ENCODE measurements at places on chromosomes 6 and 20.

DNA sequence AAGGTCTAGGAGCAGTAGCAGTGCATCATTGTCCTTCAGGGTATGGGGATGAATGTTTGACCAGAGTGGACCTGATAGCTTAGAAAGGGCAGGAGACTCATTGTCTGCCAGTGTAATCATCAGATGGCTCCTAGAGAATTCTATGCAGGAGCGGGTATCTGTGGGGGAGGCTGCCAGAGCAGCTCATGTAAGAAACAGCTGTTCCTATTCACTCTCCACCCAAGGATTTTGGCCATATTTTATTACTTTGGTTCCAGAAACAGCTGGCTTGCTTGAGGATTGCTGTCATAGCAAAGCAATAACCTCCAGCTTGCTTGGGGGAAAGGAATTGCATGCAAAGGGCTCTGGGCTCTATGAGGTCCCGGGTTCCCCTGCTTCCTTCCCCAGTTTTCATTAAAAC, 44.1 kb downstream of the RALY start:
- no peaks in the 10 kb centered on the region for H3K27me3 ChIP-seq
- no peak for DNase-seq
- peaks cover 3% of the 10 kb centered on the region for H3K36me3 ChIP-seq
- peak overlapping the region; percentile 11 for H3K27ac ChIP-seq
- H3K4me3 ChIP-seq: no peak overlapping the region

DNA sequence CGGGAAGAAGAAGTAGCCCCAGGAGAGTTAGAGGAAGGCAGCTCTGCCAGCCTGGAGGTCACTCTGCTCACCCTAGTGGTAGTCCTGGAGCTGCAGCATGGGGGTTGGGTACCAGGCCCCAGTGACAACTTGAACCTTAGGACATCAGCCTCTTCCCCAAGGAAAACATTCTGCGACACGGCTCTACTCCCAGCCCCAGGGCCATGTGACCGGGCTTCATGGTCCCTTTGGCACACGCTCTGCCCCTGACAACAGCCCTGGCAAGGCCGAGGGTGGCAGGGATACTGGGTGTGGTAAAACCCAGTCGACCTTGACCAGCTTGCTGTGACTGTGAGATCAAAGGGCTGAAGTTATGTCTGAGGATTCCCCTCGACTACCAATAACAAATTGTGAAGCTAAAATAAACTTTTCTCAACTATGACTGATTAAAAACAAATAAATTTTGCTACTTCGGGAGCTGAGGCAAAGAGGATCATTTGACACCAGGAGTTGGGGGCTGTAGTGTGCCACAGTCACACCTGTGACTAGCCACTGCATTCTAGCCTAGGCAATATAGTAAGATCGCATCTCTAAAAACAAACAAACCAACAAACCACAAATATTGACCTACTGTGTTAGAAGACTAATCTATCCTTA, 24.4 kb upstream of the ARID1B start:
- no peak overlapping the region for H3K27ac ChIP-seq
- H3K4me1 ChIP-seq: no peaks in the 10 kb centered on the region
- H3K4me3 ChIP-seq: no peak overlapping the region
- peaks cover 8% of the 10 kb centered on the region for H3K27me3 ChIP-seq
- H3K36me3 ChIP-seq: no peaks in the 10 kb centered on the region

DNA sequence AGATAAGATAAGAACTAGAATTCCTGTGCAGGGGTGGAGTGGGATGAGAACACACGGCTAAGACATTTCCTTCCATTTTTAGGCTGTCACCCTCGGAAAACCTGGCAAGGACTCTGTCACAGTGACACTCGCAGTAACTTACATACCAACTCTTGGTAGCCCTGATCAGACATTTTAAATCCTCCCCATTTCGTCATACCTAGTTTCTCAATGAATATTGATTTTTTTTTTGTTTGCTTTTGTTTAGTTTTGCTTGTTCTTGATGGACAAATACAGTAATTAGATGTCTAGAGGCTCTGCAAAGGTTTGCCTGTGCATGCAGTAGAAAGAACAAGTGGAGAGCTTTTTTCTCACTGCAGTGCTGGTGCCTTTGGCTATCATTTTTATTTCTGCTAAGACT, 213.0 kb upstream of the FAM83B start:
- no peak for DNase-seq
- H3K27me3 ChIP-seq: no peaks in the 10 kb centered on the region
- H3K27ac ChIP-seq: no peak overlapping the region

DNA sequence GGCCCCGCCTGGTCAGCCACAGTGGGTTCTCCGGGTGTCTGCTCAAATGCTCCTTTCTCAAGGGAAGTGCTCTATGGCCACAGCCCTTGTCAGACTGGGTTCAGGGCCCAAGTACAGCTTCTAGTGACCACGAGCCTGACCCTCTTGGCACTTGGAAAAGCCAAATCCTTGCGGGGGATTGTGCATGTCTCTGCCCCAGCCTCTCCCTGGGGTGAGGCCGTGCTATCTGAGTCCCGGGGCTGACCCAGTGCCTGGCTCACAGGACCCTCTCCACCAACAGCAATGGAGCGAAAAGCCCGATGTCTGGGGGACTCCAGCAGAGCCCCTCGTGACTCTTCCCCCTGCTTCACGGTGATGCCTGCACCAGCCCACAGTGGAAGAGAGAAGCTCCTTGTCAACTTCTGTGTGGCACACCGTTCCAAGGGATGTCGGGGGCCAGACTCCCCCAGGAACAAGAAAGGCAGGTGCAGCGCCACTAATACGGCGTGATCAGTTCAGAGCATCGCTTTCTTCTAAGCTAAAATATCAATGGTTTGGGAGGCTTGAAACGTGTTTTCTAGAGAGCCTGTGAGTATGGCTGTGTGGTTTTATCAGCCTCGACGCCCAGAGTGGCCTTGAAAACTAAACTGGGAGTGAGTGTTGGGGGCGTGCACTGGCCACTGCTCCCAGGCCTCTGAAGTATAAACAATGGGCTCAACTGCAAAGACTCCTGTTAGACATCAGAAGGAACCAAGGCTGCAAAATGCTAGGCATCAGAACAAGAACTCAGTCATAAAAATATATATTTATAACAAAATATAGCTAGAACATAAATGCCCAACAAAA, 51.9 kb downstream of the DLL1 start:
- no peaks in the 10 kb centered on the region for H3K4me1 ChIP-seq
- DNase-seq: no peak
- no peaks in the 10 kb centered on the region for H3K36me3 ChIP-seq
- H3K27me3 ChIP-seq: peaks cover 8% of the 10 kb centered on the region
- no peak overlapping the region for H3K4me3 ChIP-seq

GRCh38 chr6:165615636-165616035, 47.4 kb downstream of the PDE10A start:
- no peaks in the 10 kb centered on the region for H3K27me3 ChIP-seq
- H3K4me1 ChIP-seq: no peaks in the 10 kb centered on the region
- no peak for DNase-seq
- no peak overlapping the region for H3K27ac ChIP-seq
- H3K4me3 ChIP-seq: no peak overlapping the region

DNA sequence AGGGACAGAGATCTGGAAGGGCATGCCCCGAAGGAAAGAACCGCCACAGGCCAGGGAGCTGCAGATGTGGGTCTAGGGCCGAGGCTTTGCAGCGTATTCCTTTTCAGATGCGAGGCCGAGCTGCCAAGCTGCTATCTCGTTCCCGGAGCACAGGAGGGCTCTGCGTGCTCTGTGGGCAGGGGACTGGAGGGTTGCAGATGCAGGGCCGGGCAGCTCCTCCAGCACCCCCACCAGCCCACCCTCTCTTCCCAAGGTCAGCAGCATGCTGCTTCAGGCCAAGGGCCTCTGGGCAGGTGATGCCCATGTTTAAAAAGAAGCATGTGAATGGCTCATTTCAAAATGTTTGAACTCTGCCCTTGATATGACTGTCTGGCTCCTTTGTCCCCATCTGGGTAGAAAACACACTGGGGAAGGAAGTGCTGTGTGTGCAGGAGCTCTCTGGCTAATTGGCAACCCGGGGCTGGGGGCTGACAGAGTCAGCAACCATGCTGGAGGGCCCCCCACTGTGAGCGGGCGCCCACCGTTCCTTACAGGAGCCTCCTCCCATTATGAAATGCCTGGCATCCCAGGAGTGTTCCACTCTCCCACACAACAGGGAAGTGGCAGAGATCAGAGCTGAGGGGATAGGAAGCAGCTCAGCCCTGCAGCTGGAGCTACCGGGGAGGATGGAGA, 353.3 kb downstream of the ZFAND3 start:
- H3K27me3 ChIP-seq: no peaks in the 10 kb centered on the region
- no peaks in the 10 kb centered on the region for H3K36me3 ChIP-seq
- no peaks in the 10 kb centered on the region for H3K4me1 ChIP-seq
- DNase-seq: no peak

GRCh38 chr6:168165373-168165772, 86.4 kb upstream of the FRMD1 start:
- no peak overlapping the region for H3K27ac ChIP-seq
- no peaks in the 10 kb centered on the region for H3K4me1 ChIP-seq
- H3K4me3 ChIP-seq: no peak overlapping the region
- peaks cover 12% of the 10 kb centered on the region for H3K36me3 ChIP-seq
- no peaks in the 10 kb centered on the region for H3K27me3 ChIP-seq

DNA sequence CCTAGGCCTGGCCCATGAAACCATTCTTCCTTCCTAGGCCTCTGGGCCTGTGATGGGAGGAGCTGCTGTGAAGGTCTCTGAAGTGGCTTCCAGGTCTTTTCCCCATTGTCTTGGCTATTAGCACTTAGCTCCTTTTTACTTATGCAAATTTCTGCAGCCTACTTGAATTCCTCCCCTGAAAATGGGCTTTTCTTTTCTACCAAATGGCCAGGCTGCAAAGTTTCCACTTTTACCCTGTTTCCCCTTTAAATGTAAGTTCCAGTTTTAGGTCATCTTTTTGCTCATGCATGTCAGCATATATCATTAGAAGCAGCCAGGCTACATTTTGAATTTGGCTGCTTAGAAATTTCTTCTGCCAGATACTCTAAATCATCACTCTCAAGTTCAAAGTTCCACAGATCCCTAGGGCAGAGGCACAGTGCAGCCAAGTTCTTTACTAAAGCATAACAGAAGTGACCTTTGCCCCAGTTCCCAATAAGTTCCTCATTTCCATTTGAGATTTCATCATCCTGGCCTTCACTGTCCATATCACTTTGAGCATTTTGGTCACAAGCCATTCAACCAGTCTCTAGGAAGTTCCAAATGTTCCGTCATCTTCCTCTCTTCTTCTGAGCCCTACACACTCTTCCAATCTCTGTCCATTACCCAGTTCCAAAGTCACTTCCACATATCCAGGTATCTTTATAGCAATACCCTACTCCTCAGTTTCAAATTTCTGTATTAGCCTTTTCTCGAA, 71.9 kb downstream of the TBC1D7 start:
- H3K4me3 ChIP-seq: no peak overlapping the region
- no peak for DNase-seq
- peaks cover 1% of the 10 kb centered on the region for H3K4me1 ChIP-seq
- H3K27ac ChIP-seq: no peak overlapping the region
- H3K27me3 ChIP-seq: no peaks in the 10 kb centered on the region

DNA sequence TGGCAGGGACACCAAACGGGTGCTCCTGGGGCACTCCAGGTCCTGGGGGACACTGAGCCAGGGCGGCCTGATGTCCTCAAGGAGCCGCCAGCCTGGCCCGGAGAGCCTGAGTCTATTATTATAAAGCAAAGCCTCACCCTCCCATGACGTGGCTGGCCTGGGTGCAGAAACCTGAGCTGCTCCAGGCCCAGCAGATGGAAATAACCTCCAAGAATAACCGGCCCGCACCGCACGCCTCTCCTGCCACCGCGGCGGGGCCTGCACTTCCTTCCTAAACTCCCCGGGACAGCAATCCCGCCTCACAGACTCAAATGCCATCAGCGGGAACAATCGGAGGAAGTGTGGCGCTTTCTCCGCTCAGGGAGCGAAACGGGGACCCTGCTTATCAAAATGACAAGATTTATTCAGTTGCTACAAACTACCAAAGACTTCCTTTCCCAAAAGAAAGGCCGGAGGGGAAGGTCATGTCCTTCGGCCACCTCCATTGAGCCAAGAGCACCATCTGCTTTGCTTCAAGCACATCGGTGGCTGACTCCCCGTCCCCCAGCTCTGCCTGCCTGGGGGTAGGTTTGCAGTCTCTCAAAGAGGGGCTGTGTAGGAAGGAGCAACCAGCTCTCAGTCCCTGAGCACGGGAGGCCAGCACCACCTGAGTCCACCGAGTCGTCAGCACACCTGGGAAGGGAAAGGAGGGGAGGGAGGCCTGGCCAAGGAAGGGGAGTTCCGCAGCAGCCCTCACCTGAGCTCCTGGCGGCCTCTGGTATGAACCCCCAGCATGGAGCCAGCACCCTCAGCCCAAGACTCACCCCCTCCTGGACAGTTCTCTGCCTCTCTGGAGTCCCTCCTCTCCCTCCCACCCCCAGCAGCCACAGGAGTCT, 78.6 kb upstream of the QKI start:
- no peak overlapping the region for H3K4me3 ChIP-seq
- H3K4me1 ChIP-seq: no peaks in the 10 kb centered on the region
- H3K36me3 ChIP-seq: no peaks in the 10 kb centered on the region
- H3K27me3 ChIP-seq: peaks cover 12% of the 10 kb centered on the region

- DNase-seq: no peak
- no peak overlapping the region for H3K4me3 ChIP-seq
- H3K36me3 ChIP-seq: no peaks in the 10 kb centered on the region
- no peaks in the 10 kb centered on the region for H3K4me1 ChIP-seq
Observed at GRCh38 chr6:72504406-72504805, 117.5 kb upstream of the KCNQ5 start.

Data from activated T-cell treated with anti-CD3 and anti-CD28 coated beads, Interleukin-2, amount 50 U/mL, for 72 hours (primary cell).